Stimulated activated CD4-positive, alpha-beta T cell treated with anti-CD3 and anti-CD28 coated beads, Interleukin-15, amount 100 ng/mL, for 24 hours (primary cell): ENCODE measurements at places on chromosomes 6 and 20.

DNA sequence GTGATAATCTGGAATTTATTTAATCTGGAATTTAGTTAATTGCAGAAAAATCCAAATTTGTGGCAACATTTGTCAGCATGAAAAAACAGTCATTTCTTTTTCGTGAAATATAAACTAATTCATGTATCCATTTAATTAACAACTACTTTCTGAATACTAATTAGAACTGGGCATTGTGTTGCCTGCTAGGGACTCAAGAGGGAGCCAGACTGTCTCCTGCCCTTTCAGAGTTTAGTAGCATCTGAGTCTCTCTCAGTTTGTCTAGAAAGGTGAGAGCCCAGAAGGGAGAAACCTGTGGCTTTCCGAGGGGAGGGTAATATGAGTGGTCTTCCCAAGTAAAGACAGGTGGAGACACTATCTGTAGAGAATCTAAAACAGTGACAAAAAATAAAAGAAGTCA, 210.9 kb upstream of the HDDC2 start:
- no peak for DNase-seq

DNA sequence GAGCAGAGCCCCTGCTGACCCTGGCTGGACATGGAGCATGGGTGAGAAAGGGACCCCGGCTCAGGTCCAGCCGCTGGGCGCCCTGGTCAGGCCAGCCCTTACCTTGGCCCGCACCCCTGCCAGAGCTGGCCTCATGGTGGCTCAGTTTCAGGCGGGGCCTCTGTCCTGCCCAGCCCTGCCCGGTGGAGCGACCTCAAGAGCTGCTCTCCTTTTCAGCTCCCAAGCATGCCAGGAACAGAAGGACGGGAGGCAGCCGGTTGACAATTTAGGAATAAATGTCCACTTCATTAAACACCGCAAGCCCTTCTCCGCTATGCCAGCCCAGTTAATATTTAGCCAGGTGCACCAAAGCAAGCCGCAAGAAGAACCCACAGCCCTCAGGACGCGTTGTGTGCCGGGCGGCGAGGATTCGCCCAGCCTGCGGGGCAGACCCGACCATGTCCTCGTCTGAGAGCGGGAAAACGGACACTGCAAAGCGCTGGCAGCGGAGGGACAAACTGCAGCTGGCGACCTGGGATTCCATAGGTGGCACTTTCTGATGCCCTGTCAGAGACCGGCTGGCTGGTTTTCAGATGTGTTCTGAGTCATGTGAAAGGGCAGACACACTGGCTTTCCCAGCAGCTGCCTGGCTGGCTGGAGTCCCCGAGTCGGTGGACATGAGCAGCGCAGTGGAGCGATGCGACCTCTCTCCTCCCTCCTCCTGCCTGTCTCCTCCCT, 221.9 kb downstream of the TTLL2 start:
- DNase-seq: no peak

DNA sequence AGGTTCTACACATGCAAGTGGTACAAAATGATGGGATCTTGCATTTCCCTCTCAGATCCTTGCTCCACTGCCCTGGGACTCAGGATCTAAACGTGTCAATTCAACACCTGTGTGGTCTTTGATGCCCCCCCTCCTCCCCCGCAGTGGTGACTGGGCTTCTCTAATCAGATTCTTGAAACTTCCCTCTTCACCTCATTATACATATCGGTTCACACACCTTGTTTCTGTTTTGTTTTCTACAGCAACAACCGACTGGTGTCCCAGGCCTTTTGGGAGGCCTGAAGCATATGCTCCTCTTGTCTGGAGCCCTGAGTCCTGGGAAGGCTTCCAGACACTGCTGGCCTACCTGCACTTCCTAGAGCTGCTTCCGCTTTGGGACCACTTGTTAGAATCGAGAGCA, 20.0 kb downstream of the SAMD3 start:
- peak; percentile 37 for DNase-seq

DNA sequence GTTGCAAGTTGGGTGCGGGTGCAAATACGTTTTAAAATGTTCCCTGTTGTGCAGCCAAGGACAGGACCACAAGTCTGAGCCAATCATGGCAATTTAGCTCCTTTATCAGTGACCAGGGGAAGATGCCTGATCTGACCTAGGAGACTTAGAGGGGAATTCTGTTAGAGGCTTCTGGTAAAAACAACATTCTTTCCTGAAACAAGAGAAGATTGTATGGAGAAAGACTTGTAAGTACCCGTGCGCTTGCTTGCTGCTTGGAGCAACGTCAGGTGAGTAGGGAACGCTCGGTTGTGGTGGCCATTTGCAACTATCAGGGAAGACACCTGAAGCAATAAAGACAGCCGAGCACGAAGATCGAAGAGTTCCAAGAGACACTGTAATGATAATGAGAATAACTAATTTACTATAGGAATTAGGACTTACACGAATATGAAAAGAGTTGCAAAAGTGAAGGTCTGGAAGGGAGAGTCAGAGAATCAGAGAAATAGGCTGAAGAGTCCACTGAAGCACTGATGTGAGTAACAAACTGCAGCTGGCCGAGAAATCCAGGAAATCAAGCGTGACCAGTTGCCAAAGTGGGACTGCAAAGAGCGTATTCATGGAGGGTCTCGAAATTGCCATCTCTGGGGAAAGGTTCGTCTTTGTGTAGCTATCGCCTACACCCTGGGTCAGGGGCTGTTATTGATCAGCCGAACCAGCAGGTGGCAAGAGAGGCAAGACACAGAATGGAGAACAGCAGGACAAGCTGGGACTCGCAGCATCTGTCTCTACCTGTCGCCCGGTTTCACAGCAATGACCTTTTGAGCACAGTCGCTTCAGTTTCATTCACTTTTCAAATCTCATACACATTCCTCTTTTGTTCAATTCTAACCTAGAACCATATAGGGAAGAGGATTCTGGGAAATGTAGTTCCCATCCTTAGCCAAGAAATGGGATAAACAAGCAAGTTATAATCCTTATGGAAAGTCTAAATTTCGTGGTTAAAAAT, 26.1 kb downstream of the LOC128125822 start:
- peak; percentile 78 for DNase-seq
